ENCODE measurements at places on chromosomes 4 and X. TPM values are rescaled to one million over a fixed set of nuclear protein-coding genes. Genes with fewer than 3 reads are reported as not detected.

The LDB2 gene
- total RNA-seq = 36.5 TPM

DNA sequence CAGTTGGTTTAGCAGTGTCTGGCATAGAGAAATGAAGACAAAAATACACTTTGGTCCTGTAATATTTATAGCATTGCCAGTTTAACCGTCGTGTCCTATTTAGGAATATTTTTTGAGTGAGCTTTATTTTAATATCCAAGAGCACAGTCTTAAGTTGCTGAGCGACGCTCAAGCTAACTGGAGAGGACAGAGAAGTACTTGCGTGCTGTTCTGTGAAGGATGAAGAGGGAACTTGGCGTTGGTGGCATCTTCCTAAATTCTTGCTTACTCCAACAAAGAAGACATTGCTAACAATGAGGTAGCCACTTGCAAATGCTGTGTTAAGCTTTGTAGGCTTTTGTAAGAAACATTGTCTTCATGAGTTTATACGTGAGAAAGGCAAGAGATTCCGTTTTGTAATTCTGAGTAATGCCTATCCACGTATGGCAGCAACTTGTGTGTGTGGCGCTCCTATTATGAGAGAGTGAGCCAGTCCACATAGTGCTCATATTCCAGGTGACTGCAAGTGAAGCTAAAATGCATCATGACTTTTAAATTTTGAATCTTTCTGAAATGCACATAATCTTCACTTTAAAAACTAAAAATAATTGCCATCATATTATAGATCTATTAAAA lies 50.6 kb downstream of the SYNPO2 start:
- no peaks in the 10 kb centered on the region for H3K4me1 ChIP-seq
- no peak for DNase-seq
- no peak overlapping the region for H3K27ac ChIP-seq
- no peaks in the 10 kb centered on the region for H3K36me3 ChIP-seq
- H3K27me3 ChIP-seq = no peaks in the 10 kb centered on the region

DNA sequence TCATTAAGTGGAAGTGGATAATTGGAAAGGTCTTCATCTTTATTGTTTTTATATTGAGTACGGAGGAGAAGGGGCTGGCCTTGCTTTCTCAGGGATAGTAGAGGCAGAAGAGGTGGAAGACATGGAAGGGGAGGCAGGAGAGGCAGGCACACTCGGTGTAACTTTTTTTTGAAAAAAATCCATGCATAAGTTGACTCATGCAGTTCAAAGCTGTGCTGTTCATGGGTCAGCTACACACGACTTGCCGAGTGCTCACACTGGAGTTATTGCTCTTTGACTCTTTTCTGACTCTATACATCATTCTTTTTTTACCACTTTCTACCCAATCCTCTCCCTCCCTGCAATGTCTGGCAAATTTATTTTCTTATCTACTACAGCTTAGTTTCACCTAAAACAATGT lies 158.3 kb upstream of the AADAT start:
- peaks cover 8% of the 10 kb centered on the region for H3K4me1 ChIP-seq
- H3K27ac ChIP-seq = no peak overlapping the region
- H3K4me3 ChIP-seq = no peak overlapping the region
- DNase-seq = no peak
- no peaks in the 10 kb centered on the region for H3K36me3 ChIP-seq

GRCh38 chr4:77877167-77877566 lies 14.5 kb downstream of the MRPL1 start:
- no peak overlapping the region for H3K27ac ChIP-seq
- no peak overlapping the region for H3K4me3 ChIP-seq
- no peaks in the 10 kb centered on the region for H3K27me3 ChIP-seq
- H3K36me3 ChIP-seq = no peaks in the 10 kb centered on the region

All from breast epithelium (tissue), 4 donors.